Stimulated activated naive CD8-positive, alpha-beta T cell treated with anti-CD3 and anti-CD28 coated beads, Interleukin-15, amount 100 ng/mL, for 72 hours (primary cell): ENCODE measurements at places on chromosomes 13 and 19.

GRCh38 chr13:51581148-51581820 is 3.0 kb upstream of the WDFY2 start:
- no peak for DNase-seq

DNA sequence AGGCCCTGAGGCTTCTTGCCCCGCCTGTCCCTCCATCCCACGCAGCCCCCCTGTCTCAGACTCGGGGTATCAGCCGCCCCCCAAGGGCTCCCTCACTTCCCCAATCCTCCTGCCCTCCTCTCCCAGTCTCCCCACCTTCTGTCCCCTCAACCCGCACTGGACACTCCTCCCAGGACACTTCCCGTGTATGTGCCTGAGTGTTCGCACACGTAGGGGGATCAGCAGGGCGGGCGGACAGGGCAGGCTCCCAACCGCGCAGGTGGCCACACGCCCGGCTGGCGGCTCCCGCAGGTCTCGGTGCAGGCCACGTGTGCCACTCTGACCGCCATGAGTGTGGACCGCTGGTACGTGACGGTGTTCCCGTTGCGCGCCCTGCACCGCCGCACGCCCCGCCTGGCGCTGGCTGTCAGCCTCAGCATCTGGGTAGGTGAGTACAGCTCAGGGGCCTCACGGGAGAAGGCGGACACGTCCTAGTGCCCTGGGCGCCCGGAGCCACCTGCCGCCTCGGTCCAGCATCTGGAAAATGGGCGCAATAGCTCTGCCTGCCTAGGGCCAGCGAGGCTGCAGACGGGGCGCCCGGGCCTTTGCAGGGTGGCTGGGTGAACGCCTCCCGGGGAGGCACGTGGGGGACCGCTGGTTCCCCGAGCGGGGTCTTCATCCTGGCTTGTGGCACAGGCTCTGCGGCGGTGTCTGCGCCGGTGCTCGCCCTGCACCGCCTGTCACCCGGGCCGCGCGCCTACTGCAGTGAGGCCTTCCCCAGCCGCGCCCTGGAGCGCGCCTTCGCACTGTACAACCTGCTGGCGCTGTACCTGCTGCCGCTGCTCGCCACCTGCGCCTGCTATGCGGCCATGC is 2.3 kb downstream of the KISS1R start:
- peak; percentile 54 for DNase-seq

GRCh38 chr19:30228835-30229524 is 143.2 kb upstream of the ZNF536 start:
- DNase-seq = no peak

DNA sequence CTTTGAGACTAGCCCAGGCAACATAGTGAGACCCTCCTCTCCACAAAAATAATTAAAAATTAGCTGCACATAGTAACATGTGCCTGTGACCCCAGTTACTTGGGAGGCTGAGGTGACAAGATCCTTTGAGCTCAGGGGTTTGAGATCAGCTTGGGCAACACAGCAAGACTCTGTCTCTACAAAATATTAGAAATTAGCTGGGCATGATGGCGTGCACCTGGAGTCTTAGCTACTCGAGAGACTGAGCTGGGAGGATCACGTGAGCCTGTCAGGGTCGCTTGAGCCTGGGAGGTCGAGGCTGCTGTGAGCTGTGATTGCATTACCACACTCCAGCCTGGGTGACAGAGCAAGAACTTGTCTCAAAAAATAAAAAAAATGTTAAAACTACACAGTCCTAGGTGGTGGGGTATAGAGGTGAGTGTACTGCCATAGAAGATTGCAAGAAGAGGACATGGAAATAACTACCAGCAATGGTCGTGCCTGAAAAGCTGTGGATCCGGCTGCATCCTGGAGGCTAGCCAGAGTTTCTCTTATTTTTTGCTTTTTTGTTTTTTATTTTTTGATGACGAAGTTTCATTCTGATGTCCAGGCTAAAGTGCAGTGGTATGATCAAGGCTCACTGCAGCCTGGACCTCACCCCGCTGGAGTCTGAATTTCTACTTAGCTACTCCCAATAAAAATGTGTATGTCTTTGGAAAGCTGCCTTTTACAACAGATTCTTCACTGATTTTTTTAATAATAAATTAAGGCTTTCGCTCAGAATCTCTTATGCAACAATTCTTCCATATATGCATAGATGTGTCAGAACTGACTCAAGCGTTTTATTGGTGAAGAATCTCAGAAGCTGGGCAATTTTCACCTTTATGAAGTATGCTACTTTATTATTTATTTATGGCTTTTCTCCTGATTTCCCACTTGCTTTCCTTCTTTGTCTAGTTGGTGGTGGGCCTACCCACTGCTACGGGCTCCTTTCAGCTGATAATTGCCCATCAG is 393.8 kb downstream of the TSHZ3 start:
- DNase-seq = no peak

DNA sequence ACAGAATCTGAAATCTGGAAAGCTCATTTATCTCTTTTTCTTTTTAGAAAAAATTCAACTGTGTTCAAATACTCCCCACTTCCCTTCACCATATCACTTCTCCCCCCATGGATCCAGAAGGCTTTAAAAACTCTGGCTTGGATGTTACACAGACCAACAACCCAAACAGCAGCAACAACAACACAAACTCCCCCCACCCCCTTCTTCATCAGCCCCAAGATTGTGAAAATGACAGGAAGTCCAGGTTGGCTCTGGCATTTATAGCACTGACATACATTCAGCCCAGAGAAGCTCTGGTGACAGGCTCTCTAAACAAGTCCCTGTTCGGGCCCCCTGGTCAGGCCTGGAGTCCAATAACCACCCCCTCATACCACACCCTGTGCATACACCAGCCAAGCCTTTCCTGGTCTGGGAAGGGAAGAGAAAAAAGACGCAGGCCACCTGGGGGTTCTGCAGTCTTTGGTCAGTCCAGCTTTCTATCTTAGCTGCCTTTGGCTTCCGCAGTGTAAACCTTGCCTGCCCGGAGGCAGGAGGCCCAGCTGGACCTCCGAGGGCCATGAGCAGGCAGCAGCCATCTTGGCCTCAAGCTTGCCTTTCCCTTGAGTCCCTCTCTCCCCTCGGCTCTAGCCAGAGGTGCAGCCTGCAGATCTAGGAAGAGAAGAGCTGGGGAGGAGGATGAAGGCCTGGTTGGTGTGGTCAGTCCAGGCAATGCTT is 6.8 kb downstream of the CDX2 start:
- DNase-seq = no peak

DNA sequence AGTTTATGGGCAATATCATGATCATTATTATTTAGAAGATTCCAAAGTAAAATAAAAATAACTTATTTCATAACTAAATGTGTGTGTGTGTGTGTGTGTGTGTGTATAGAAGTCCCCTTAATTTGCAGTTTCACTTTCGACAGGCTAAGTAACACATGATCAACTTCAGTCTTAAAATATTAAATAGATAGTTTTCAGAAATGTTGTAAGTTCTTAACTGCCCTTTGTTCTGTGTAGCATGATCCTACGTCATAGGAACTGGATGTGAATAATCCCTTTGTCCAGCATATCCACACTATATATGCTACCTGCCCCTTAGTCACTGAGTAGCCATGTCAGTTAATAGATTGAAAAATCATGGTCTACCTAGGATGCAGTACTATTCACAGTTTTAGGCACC is 1863.5 kb upstream of the PCDH20 start:
- DNase-seq = no peak

GRCh38 chr13:33636243-33636642 is 181.7 kb upstream of the RFC3 start:
- DNase-seq = no peak

- no peak for DNase-seq
Observed at GRCh38 chr19:17748884-17749638, 2.2 kb upstream of the FCHO1 start.

DNA sequence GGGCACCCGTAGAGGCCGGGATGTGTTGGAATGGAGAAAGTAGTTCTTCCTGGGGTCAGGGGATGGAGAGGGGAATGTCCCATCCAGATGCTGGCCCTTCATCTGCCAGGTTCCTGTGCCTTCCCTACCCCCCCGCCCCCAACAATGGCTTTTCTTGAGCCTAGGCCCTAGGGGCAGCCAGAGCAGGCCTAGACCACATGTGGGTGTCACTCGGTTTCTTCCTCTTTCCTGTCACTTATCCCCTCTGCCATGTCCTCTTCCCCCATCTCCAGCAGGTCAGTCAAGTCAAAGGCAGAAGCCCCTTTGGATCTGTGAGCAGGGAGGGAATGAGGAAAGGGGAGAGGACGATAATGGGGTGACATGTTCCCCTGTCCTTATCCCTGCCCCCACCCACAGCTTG is 36.4 kb downstream of the LYL1 start:
- DNase-seq = no peak

DNA sequence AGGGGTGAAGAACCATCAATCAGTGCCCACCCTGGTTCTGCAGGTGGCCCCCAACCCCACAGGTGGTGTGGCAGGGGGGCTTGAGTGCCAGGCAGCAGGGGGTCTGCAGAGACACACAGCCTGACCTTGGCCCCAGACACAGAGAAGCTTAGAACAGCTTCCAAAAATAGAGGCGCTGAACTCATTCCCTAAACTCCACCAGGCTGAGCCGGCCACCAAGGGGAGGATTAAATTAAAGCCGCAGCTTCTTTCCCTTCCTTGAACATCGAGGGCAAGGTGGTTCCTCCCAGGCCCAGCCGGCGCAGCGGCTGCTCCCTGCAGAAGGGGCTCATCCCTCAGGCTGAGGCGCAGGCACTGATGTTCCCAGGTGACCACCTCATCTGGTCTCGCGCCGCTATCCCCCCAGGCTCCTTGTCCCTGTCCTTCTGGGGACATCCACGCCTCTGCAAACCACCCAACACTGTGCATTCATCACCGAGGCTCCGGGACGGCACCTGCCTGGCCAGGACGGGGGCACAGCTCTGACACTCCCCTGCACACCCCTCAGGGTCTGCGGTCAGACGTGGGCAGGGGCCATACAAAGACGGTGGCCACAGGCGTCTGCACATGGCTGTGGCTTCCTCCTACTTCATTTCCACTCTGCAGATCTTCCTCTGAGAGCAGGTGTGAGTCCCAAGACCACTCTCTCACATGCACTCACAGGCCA is 30.9 kb downstream of the LAMP1 start:
- DNase-seq = no peak

- no peak for DNase-seq
Observed at GRCh38 chr13:66312312-66313087, 917.6 kb downstream of the PCDH9 start.

- DNase-seq = no peak
Observed at GRCh38 chr19:41192574-41193429, at the start of gene CYP2S1. Gene CYP2S1 (plus strand): TSS chr19:41193219. CDS start chr19:41193265, 46 bp downstream.

GRCh38 chr13:35599384-35599783 is 122.9 kb upstream of the MAB21L1 start:
- no peak for DNase-seq

DNA sequence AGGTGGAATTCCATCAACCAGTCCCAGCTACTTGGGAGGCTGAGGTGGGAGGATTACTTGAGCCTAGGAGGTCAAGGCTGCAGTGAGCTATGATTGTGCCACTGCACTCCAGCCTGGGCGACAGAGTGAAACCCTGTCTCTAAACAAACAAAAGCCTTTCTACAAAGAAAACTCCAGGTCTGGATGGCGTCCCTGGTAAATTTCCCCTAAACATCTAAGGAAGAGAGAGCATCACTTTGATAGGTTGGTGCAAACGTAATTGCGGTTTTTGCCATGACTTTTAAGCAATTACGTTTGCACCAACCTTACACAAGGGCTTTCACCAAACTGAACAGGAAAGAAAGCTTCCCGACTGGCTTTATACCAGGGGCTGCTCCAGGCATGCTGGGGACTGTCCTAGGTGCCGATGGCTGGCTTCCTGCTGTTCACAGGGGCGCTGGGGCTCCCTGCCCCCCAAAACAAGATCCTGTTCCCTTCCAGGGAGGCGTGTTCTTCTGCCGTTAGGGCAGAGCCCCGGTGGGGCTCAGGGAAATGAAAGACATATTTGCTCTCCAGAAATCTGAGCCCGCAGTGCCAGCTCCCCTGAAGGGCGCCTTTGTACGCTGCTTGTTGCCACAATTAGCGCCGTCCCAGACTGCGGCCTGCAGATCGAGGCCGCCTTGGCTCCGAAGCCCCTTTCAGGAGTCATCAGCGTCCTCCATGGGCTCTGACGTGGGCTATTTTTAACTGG is 38.7 kb upstream of the KLF2 start:
- no peak for DNase-seq

- no peak for DNase-seq
Observed at GRCh38 chr13:111789011-111789410, 277.9 kb upstream of the SOX1 start.

GRCh38 chr13:84641491-84641890 is 759.2 kb upstream of the SLITRK1 start:
- no peak for DNase-seq

- DNase-seq = no peak
Observed at GRCh38 chr13:110811771-110812120, 98.2 kb downstream of the ING1 start.

- no peak for DNase-seq
Observed at GRCh38 chr19:46144756-46145155, 3.3 kb upstream of the IGFL2 start.

GRCh38 chr13:81021284-81021840 is 680.4 kb upstream of the SPRY2 start:
- no peak for DNase-seq

DNA sequence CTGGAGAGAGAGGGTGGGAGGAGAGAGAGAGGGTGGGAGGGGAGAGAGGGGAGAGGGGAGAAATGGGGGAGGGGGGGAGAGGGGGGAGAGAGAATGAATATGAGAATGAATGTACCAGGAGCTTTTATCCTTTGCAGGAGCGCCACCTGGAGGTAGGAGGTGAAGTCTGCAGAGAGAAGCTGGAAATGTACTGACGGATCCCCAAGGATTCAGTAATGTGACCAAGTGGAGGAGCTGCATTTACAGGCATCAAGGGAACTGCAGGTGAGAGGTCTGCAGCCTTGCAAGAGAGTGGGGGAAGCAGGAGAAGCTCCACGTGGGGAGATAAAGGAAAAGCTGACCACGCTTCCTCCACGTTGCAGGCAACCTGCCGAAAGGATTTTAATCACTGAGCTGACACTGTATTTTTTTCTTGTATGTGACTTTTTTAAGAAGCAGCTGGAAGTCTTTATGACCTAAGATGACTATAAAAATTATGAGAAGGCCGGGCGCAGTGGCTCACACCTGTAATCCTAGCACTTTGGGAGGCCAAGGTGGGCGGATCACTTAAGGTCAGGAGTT is 33.7 kb downstream of the VSTM1 start:
- DNase-seq = peak; percentile 53

- no peak for DNase-seq
Observed at GRCh38 chr13:99193152-99193551, 7.5 kb upstream of the UBAC2 start.

GRCh38 chr13:76132532-76132931 is 496.4 kb downstream of the LMO7 start:
- no peak for DNase-seq

DNA sequence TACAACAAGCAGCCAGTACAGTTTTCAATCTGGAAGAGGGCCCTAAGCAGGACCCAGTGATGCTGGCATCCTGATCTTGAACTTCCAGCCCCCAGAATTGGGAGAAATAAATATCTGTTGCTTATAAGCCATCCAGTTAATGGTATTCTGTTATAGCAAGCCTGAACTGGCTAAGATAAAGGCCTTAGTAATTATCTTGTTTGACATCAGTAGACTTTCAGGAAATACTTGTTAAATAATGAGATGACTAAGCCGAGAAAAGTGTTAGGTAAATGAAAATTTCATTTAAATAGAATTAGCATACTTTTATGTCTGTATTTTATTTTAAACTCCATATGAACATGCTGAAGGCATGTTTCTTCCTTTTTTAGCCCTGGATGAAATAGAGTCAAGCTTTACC is 188.2 kb downstream of the OLFM4 start:
- DNase-seq = no peak

GRCh38 chr19:47652285-47652684 is 43.4 kb downstream of the BICRA start:
- DNase-seq = no peak
